ENCODE measurements at places on chromosomes 2 and 18.

DNA sequence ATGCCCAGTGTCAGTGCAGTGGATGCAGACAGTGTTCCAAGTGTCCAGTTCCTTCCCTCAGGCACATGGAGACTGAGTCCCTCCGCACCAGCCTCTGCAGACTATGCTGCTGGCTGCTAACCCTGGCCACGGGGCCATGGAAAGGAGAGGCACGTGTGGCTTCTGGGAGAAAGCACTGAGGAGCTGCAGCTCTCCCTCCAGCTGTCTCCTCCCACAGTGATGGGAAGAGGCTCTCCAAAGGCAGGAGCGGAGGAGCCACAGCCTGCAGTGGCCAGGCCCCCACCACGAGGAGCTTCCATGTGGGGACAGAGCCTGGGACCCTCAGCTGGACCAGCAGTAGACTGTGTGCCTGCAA, 141.1 kb downstream of the NDUFA10 start:
- no peak for DNase-seq

DNA sequence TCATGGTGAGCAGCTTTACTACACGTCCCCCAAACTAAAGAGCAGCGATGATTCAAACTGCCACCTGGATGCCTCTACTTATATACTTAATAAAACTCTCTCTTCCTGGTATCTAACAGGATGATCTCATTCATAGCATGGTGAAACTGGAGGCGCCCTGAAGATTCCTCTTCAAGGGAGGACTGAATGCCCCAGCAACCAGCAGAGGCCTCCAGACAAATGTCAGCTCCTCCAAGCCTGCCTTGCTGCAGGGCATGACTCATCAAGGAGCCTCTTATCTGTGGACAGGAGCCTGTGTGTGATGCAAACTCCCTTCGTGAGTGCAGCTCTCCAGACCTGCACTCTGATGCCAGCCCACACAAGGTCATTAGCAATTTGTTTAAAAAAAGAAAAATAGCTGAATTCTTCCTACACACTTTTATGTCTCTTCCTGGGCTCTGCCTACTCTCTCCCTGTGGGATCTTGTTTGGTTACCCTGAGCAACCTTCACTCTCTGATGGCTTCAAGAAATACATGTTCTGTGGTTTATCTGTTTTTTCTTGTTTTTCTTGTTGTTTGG, 30.2 kb downstream of the LONRF2 start:
- DNase-seq, result peak; percentile 56

DNA sequence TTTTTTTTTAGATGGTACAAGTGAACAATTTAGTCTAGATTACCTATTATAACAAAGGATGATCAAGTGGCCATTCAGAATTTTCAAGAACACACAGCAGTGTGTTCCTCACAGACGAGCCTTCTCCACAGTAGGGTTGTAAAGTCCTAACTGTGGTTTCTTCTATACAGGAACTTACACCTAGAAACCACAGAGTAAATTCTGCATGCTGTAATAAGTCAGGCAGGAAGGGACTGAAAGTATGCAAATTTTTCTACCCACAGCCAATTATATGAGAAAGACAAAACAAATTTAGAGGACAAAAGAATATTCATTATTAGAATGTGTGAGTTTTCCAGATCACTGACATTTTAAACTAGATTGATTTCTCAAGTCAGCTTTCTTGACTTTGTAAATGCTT, 99.5 kb downstream of the RBMS1 start:
- DNase-seq, result no peak

- DNase-seq, result no peak
Observed at GRCh38 chr2:191404568-191404991, 159.4 kb downstream of the MYO1B start.

- DNase-seq, result no peak
Observed at GRCh38 chr2:163764566-163764965, 28.8 kb upstream of the FIGN start.

GRCh38 chr18:68640861-68641260, 74.0 kb downstream of the TMX3 start:
- DNase-seq, result no peak

GRCh38 chr2:107712857-107713256, 113.8 kb upstream of the RGPD4 start:
- DNase-seq, result peak; percentile 9

DNA sequence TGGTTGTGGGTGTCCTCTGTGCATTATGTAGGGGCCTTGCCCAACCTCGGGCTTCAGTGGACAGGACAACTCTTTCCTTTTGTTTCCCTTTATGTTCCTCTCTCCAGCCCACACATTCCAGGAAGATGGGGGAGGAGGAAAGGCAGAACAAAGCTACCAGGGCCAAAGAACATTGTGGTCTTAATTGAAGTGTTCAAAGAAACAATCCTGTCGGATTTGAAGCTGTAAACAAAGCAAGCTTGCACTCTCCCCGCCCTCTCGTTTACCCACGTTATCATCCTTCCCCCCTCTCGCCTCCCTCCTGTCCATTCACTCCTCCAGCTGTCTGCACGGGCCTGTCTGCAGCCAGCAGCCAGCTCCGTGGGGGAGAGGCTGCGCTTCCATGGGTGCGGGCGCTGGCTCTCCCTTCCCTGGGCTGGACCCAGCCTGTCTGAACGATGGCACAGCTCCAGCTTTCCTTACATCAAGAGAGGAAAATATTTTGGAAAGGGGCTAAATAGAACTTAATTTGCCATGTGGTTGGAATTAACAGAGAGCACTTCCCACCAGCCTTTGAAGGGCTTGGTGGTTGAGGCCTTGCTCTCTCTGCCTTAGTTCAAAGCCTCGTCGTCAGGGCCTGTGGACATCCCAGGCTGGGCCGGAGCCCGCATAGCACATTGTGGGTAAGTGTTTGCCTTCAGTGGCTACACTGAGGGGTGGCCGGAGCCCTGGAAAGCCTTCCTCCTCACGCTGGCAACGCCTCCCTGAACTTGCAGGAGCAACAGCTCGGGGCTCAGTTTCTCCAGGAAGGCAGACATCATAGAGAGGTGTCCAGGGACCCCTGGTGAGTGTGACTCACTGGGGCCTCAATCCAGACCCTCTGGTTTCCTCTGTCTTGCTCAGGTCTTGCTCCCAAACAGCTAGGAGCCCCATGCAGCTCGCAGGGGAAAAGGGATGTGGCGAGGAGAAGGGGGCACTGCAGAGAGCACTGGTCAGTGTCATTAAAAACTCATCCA, 60.6 kb upstream of the HS6ST1 start:
- no peak for DNase-seq

DNA sequence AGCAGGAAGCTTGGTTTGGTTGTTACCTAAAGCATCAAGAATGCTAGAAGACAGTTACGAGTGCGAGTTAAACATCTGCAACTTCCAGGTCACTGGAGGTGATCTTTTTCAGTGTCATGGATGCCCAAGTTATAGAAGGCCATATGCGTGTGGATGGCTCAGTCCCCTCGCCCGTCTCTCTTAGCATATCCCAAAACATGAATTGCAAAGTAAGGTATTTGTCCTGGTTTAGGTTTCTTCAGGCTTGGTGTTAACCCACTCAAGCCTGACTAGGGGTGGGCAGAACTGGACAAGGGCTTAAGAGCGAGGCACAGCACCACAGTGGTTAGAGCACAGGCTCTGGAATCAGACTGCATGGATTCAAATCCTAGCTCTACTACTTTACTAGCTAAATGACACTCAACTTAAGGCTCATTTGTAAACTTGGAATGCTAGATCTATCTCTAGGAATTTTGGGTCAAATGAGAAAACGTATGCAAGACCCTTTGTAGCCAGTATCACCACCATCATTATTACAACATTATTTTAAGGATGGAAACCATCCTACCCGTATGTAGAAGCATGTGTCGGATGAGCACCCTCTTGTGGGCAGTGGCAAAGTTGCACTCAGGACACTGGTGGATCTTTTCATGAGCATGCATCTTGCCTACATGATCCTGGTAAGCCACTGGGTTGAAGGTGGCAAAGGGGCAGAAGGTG, 11.2 kb downstream of the ZNF142 start:
- no peak for DNase-seq

DNA sequence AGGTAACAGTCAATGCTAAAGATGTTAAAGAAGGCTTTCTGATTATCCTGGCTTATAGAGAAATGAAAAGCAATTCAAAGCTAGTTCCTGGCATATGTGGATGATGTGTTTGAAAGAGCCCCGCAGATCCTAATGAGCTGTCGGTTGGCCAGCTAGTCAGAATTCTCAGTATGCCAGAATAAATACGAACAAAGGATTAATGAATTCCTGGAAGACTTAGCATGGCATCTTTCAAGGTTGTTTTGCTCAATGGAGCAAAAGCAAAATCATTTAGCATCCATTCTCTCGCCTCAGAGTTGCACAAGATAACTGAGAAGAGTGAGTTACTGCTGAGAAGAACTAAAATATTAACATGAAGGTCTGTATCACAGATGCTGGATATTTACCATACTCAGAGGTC, 307.6 kb downstream of the RIT2 start:
- no peak for DNase-seq

DNA sequence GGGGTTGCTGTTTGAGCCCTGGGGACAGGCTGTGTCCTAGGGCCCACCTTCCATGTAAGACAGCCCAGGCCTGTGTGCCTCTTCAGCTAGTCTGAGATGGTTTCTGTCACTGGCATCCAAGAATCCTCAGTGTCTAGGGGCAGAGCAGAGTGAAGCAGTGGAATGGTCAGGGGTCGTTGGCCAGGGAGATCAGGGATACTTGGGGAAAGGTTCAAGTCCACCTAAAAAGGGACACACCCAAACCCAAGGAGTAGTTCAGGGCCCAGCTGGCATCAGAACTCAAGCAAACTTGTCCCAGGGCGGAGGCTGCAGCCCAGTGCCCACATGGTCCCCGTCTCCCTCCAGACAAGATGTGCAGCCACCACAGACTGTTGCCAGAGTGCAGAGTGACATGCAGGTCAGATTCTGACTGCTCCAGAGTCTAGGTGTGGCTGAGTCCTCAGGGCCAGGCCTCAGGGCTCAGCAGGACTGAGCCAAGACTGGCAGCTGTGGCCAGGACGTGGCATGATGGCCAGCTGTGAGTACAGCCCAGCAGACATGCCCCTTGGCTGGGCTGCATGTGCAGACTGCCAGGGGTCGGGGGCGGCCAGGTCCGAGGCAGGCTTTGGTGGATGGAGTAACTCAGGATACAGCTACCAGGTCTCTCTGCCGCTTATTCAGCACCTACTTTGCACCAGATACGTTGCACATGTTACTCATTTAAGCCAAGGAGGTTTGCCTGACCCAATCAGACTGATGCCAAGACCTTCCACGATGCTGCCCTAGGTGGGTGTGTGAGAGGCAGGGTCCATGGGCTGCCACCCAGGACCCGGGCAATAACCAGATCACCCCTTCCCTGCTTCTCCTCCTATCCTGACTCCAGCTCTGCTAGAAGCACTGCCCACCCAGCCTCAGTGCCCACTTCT, 146.6 kb downstream of the SMAD7 start:
- no peak for DNase-seq

- no peak for DNase-seq
Observed at GRCh38 chr18:69759046-69759445, 188.6 kb downstream of the CD226 start.

- DNase-seq, result no peak
Observed at GRCh38 chr2:11433822-11434221, 32.1 kb downstream of the E2F6 start.

DNA sequence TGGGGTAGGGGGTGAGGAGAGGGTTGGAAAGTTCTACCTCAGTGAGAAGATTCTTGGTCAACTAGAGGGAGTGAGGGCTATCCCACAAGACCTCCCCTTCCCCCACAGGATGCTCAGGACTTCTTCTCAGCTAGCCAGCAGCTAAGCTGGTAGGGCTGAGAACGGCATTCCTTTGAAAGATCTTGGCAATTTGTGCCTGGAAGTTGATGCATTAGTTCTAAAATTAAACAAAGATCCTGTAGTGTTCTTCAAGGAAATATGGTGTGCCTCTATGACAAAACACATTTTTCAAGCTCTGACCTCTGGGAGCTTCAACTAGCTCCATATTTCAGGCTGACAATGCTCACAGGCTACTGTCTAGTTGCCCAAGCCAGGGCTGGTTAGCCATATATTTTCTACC, 2.3 kb downstream of the LYPD1 start:
- no peak for DNase-seq

DNA sequence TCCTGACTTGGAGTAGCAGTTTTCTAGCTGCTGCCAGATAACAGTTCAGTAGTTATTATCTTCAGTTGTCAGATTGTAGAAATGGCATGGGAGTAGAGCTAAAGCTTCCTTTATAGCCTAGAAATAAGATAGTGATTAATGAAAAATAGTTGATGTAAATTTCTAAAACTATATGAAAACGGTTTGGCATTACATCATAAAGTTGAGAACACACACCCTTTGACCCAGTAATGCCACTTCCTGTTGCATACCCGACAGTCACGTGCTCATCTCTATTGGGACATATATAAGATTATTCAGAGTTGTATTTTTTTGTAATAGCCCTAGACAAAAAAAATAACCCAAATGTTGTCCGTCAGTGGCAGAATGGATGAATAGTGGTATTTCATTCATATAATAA, 39.4 kb upstream of the ASB1 start:
- no peak for DNase-seq

DNA sequence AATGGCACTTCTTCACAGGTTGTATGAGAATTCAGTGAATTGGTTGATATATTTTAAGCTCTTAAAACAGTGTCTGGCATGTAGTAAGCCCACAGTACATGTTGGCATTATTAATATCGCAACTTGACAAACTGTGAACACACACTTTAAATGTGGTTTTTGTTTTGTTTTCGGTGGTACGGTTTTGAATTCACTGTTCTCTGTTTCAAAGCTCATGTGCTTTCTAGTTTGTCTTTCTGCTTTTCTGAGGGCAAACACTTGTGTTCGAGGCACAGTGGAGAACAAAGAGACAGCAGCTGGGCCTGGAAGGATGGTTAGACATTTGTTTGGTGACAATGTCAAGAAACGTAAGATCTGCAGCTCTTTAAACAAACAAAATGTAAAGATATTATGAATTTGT, 276.5 kb upstream of the MC4R start:
- no peak for DNase-seq

DNA sequence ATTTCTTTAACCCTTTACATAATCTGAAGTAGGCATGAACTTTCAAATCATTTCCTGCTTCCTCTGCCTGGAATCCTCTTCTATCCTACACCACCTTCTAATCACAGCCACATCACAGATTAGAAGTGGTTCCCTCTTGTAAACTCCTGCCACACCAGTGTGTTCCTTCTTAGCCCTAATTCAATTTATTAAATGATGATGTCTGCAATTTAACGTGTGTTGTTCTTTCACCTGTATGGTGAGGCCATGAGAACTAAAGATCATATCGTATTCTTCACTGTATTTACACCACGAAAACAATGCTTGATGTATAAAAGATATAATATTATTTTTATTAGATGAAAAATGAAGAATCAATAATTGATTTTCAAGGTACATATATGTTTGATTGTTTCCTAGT, 494.3 kb downstream of the EPHA4 start:
- no peak for DNase-seq
